Activated naive CD8-positive, alpha-beta T cell treated with anti-CD3 and anti-CD28 coated beads, Interleukin-2, amount 50 U/mL, for 16 hours (primary cell): ENCODE measurements at places on chromosomes 1 and 21.

- no peak for DNase-seq
These were observed 93.9 kb upstream of the BMP8A start for GRCh38 chr1:39397487-39397886.

- DNase-seq: no peak
These were observed 135.3 kb upstream of the PRMT6 start for GRCh38 chr1:106921186-106921585.

DNA sequence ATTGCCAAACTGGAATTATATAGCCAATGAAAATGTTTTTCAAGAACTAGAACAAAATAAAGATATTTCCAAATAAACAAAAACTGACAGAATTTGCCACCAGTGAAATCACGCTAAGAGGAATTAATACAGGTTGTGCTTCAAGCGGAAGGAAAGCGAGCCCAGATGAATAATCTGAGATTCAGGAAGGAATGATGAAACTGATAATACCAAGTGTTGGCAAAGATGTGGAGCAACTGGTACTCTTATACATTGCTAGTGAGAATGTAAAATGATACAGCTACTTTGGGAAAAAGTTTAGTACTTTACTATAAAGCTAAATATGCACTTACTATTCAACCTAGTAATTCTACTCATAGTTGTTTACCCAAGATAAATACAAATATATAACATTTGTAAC, 30.8 kb upstream of the GUCA2B start:
- DNase-seq: no peak

DNA sequence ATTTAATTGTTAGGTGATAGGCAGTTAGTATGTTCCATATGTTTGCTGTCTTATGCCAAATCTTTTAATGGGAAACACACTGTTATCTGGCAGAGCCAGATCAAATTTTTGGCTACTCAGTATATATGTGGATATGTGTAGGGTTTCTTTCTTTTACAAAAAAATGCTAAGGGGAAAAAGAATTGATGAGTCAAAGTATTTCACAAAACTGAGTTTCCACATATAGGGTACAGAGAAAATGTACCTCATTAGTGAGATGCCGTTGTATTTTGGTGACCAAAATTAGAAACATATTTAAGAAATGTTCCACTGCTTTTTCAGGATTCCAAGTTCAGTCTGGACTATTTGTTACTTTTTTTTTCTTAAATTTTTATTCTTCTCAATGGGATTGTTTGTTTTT, 201.2 kb upstream of the PTGFR start:
- DNase-seq: no peak

- DNase-seq: no peak
These were observed 937.4 kb upstream of the TMPRSS15 start for GRCh38 chr21:19340954-19341353.

DNA sequence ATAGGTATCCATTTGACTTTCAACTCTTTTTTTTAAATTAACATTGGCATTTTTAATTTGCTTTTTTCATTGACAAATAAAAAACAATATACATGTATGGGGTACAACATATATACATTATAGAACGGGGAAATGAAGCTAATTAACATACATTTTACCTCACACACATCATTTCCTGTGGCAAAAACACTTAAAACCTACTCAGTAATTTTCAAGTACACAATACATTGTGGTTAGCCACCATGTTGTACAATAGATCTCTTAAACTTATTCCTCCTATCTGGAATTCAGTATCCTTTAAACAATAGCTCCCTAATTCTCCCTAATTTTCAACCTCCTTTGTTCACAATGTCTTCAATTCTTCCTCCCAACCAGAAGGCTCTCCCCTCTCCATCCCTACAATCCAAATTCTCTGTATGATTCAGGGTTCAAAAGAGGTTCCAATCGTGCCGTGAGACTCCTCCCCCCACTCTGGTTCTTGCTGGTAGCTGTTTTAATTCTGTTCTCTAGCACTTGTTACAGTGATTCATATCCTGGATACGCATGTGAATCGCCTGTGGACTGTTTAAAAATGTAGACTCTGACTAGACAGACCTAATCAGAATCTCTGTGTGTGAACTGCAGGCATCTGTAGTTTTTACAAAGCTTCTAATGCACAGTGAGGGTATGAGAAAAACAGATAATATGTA, 87.6 kb upstream of the DUSP10 start:
- DNase-seq: no peak
